CD4-positive, alpha-beta memory T cell (primary cell): ENCODE measurements at places on chromosomes 2 and 18. TPM values are rescaled to one million over a fixed set of nuclear protein-coding genes. Genes with fewer than 3 reads are reported as not detected.

- no peaks in the 10 kb centered on the region for H3K27me3 ChIP-seq
- DNase-seq = no peak
- H3K36me3 ChIP-seq = no peaks in the 10 kb centered on the region
- no peaks in the 10 kb centered on the region for H3K4me1 ChIP-seq
- H3K4me3 ChIP-seq = no peak overlapping the region
Observed at GRCh38 chr18:45628979-45629958, 14.0 kb downstream of the SLC14A2 start.

DNA sequence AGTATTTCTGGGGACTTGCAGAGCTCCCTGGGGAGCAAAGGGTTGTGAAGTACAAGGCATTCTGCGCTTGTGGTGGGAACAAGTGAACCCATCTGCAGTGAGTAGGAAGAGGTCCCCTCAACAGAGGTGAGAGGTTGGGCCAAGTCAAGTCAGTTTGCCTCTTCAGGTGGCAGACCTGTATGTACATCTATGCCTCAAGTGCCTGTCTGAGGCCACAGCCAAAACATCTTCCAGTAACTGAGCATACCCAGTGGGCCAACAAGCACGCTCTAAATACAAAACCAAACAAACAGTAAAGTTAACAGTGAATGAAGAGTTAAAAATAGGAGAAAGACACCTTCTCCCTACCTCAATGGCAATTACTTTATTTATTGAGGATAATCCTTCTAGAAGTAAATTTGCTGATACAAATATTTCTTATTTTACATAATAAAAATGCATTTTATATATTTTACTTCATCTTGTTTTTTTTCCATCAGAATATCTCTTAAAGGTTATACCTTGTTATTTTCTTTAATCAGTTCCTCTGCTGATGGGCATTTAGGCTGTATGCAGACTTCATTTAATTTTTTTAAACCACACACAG lies 2.5 kb downstream of the GYPC start:
- no peak for DNase-seq
- no peaks in the 10 kb centered on the region for H3K36me3 ChIP-seq
- H3K27me3 ChIP-seq = no peaks in the 10 kb centered on the region
- peak overlapping the region; percentile 78 for H3K27ac ChIP-seq
- peak overlapping the region; percentile 18 for H3K4me3 ChIP-seq
- H3K4me1 ChIP-seq = peaks cover 65% of the 10 kb centered on the region

- H3K27ac ChIP-seq = no peak overlapping the region
- H3K4me1 ChIP-seq = peaks cover 66% of the 10 kb centered on the region
- no peaks in the 10 kb centered on the region for H3K36me3 ChIP-seq
- no peaks in the 10 kb centered on the region for H3K27me3 ChIP-seq
- no peak for DNase-seq
Observed at GRCh38 chr2:168237741-168238140, 9.7 kb downstream of the STK39 start.

DNA sequence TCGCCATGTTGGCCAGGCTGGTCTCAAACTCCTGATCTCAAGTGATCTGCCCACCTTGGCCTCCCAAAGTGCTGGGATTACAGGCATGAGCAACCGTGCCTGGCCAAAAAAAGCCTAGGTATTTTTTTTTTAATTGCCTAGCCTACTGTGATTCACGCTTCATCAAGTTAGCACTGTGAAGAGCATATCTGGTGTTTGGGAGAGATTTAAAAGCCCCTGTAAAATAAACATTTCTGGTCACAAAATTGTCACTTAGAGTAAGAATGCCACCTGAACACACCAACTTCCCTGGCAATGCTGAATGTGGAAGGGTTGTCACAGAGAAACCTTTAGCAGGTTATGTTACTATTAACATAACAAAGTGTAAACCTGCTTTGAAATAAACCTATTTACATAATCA lies 39.7 kb upstream of the CHAC2 start:
- no peak overlapping the region for H3K4me3 ChIP-seq
- H3K27ac ChIP-seq = no peak overlapping the region
- H3K4me1 ChIP-seq = no peaks in the 10 kb centered on the region

- H3K27me3 ChIP-seq = no peaks in the 10 kb centered on the region
- no peak overlapping the region for H3K4me3 ChIP-seq
- no peaks in the 10 kb centered on the region for H3K4me1 ChIP-seq
- no peak for DNase-seq
Observed at GRCh38 chr18:76928179-76928868, 106.0 kb downstream of the ZNF236 start.

DNA sequence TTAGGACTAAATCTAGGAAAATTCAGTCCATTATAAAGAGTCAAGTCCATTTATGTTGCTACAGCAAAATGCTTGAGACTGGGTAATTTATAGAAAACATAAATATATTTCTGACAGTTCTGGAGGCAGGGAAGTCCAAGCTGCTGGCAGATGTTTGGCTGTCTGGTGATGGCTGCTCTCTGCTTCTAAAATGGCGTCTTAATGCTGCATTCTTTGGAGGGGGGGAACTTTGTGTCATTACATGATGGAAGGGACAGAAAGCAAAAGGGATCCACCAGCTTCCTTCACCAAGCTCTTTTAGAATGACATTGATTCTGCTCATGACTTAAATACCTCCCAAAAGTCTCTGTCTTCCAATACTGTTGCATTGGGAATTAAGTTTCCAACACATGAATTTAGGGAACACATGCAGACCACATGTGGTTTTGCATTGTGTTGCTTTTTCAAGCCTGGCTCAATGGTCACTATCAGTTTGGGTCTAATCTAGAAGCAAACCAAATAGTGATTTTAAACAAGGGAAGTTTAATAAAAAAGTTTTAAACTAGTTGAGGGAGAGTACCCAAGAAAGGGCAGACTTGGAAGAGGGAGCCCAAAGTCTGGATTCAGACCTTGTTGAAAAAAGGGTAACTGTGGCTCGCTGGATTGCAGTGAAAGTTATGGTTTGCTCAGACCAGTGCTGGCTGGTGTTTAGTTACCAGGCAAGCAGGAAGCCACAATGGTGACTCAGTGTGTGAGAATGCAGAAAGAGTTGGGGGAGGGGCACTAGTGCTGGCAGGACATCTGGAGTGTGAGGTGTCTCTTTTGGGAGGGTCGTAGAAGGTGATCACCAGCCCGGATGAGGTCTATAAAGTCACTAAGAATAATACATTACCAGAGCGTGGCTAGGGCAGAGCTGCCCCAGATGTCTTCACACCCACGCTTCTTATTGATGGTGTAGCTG lies 30.8 kb downstream of the C18orf54 start:
- DNase-seq = no peak
- H3K4me3 ChIP-seq = no peak overlapping the region
- H3K4me1 ChIP-seq = no peaks in the 10 kb centered on the region
- no peaks in the 10 kb centered on the region for H3K36me3 ChIP-seq

GRCh38 chr2:71713581-71714580 lies 260.5 kb downstream of the DYSF start:
- no peak for DNase-seq
- no peaks in the 10 kb centered on the region for H3K36me3 ChIP-seq
- no peak overlapping the region for H3K4me3 ChIP-seq
- H3K27me3 ChIP-seq = no peaks in the 10 kb centered on the region
- no peaks in the 10 kb centered on the region for H3K4me1 ChIP-seq
- no peak overlapping the region for H3K27ac ChIP-seq

DNA sequence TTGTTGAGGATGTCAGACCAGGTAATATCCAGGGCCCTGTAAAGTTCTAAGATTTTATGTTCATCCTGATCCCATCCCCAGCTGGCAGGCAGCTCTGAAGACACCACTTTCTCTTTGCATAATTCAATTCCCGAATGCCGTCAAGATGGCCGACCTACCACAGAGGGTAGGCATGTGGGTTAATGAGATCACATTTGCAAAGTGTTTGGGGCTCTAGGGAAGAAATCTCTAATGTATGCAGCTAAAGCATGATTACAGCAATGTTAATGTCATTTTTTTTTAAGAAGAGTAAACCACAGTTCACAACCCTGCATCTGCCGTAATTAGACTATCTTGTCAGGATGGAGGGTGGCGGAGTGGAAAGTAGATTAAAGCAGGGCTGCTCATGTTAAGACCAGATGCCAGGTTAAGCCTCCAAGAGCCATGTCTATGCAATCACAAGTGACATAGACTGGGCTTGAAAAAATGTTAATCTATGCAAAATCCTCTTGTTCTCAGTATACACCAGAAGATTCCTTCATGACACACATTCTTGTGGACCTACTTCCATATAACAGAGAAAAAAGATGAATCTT lies 131.4 kb downstream of the ALK start:
- H3K27me3 ChIP-seq = no peaks in the 10 kb centered on the region
- DNase-seq = no peak
- H3K27ac ChIP-seq = no peak overlapping the region
- H3K4me3 ChIP-seq = no peak overlapping the region
- H3K36me3 ChIP-seq = no peaks in the 10 kb centered on the region

DNA sequence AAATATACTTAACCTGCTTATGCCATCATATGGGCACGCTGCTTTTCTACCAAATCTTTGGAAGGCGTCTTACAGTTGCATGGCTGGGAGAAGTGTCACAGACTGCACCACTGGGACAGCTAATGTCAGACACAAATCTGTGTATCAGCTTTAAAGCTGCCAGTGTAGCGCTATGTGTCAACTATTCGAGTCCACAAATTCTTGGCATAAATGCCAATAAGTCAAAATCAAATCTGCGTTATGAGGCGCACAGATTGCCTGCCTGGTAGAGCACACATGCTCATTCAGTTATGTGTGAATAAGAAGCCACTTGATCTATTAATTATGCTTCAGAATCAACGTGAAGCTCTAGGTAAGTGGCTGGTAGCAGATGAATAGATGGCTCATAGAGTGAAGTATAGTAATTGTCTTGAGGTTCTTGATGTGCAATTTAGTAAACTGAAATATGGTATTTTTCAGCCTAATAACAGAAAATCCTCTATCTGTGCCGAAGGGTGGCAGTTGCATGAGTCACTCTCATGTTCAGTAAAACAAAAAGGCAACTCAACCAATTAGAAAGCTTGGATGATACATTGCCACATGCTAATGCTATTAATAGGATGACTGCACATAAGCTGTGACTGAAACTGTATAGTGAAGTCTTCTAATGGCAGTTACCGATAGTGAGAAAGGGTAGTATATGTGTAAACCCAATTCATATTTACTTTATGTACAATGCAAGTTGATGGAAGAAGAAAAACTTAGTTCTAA lies 52.0 kb downstream of the DCC start:
- no peak overlapping the region for H3K4me3 ChIP-seq
- no peaks in the 10 kb centered on the region for H3K4me1 ChIP-seq
- no peak overlapping the region for H3K27ac ChIP-seq
- DNase-seq = no peak
- H3K36me3 ChIP-seq = no peaks in the 10 kb centered on the region
- H3K27me3 ChIP-seq = no peaks in the 10 kb centered on the region

DNA sequence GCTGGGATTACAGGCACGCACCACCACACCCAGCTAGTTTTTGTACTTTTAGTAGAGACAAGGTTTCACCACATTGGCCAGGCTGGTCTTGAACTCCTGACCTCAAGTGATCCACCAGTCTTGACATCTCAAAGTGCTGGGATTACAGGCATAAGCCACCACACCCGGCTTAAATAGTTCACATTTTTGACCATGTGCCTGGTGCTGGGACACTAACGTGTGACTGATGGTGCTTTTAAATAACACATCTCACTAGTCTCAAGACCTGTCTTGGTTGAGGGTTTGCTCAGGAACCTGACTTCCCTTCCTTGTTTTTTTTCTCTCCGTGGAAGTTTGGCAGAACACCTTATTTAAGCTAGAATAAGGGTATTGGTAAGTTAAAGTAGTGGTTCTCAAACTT lies 8.5 kb downstream of the FMNL2 start:
- H3K4me3 ChIP-seq = no peak overlapping the region
- DNase-seq = no peak
- H3K27ac ChIP-seq = no peak overlapping the region
- no peaks in the 10 kb centered on the region for H3K4me1 ChIP-seq

GRCh38 chr2:150409196-150409595 lies 78.3 kb downstream of the RND3 start:
- no peak overlapping the region for H3K4me3 ChIP-seq
- no peak for DNase-seq
- no peaks in the 10 kb centered on the region for H3K27me3 ChIP-seq
- no peaks in the 10 kb centered on the region for H3K4me1 ChIP-seq

- H3K4me1 ChIP-seq = no peaks in the 10 kb centered on the region
- DNase-seq = no peak
- H3K27me3 ChIP-seq = no peaks in the 10 kb centered on the region
Observed at GRCh38 chr2:101942851-101943250, 48.9 kb upstream of the IL1R2 start.

GRCh38 chr2:206204710-206205109 lies 45.0 kb downstream of the EEF1B2 start:
- no peak overlapping the region for H3K4me3 ChIP-seq
- H3K4me1 ChIP-seq = no peaks in the 10 kb centered on the region

GRCh38 chr2:177281400-177282180 lies 17.1 kb upstream of the NFE2L2 start:
- no peaks in the 10 kb centered on the region for H3K4me1 ChIP-seq
- H3K27ac ChIP-seq = no peak overlapping the region
- no peak overlapping the region for H3K4me3 ChIP-seq

DNA sequence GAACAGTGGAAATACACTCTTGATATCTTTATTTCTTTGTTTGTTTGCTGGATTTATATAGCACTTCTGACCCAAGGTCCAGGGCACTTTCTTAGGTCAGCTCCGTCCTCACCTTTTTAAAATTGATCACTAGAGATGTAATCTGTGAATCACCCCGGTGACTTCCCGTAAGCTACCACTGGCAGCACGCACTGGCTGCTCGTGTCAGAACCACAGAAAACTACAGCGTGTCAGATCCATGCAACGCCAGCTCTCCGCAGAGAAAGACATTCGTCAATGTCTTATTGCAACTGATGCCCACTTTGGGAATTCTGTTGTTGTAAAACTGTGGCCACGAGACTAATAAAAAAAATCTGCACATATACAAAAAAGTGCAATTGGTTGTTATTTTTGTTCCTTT lies 779.4 kb upstream of the ZEB2 start:
- no peak overlapping the region for H3K4me3 ChIP-seq
- no peak overlapping the region for H3K27ac ChIP-seq
- DNase-seq = no peak
- H3K4me1 ChIP-seq = no peaks in the 10 kb centered on the region
- H3K36me3 ChIP-seq = no peaks in the 10 kb centered on the region

DNA sequence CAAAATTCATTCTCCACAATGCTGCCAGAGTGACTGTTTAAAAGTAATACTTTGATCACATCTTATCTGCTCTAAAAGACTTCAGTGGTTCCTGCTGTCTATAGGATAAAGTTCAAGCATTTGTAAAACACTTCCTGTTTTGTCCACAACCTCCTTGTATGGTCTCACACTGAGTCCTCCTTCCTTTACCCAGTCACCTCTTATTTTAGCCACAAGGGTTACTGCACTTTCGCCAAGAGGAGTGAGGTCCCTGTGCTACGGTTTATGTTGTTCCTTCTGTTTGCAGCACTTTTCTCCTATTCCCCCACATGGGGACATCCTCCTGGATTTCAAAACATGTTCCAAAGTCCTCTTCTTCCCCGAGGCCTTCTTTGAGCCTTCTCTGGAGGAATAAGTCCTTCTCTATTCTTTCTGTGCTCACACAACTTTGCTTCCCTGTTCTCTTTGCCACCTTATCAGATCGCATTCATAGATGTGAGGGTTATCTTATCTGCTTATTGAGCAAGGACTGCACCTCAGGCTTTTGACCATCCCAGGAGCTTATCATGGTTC lies 112.2 kb upstream of the NABP1 start:
- no peak overlapping the region for H3K27ac ChIP-seq
- peaks cover 13% of the 10 kb centered on the region for H3K4me1 ChIP-seq
- no peak for DNase-seq
- H3K27me3 ChIP-seq = peaks cover 3% of the 10 kb centered on the region

The SP5 gene
- total RNA-seq = not detected

The SDC1 gene
- 0.09 TPM for total RNA-seq

The SYT4 gene
- not detected for total RNA-seq

The RUFY4 gene
- total RNA-seq = 0.30 TPM

The PSD4 gene
- total RNA-seq = 101 TPM

The IL36G gene
- total RNA-seq = not detected

The POLE4 gene
- 46.1 TPM for total RNA-seq

The ZNF519 gene
- total RNA-seq = 15.4 TPM

The MC4R gene
- total RNA-seq = not detected

The UGT1A4 gene
- total RNA-seq = not detected
